ENCODE measurements at places on chromosomes 5 and 9. TPM values are rescaled to one million over a fixed set of nuclear protein-coding genes. Genes with fewer than 3 reads are reported as not detected.

GRCh38 chr5:100797861-100798260, 105.2 kb downstream of the ST8SIA4 start:
- DNase-seq: no peak

DNA sequence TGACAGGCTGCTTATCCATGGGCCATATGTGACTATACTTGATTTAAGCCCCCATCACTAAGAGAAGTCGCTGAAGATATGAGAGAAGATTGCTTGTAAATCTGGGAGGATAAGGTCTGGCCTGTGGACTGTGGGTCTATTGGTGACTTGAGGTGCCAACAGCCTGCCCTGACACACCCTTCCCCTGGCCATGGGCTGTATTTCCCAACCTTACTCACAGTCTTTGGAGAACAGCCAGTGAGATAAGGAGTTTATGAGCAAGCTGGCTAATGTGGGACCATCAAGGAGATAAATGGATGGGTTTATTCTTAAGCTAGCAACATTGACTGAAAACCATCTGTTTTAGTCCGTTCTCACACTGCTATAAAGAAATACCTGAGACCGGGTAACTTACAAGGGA, 231.3 kb downstream of the ZSWIM6 start:
- DNase-seq: no peak

DNA sequence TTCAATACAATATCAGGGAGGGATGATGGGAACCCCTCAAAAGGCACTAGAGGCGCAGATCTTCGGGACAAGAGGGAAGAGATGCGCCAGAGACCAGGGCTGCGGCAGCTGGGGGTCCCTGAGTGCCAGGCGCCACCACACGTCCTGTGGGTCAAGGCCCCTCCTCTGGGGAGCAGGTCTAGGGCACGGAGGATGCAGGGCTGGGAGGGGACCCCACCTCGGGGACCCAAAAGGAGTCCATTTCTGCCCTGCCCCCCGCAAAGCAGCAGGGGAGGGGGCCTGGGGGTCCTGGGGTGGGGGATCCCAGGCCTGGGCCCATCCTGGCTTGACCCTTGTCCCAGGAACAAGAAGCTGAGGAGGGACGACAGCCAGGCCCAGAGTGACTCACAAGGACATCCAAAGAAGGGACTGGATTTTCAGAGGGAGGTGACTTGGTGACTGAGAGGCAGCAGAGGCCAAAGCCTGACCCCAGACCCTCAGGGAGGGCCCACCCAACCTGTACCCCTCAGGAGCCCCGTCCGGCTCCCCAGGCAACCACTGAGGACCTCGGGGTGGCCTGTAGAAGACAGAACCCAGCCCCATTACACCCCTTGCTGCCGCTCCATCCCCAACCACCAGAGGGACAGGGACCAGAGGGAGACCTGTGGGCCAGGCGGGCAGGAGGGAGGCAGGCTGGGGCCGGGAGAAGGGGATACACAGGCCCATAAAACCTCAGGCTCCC, 54.2 kb downstream of the LRSAM1 start:
- DNase-seq: peak; percentile 73

- no peak for DNase-seq
Measured at GRCh38 chr9:120306561-120306960, 273.4 kb downstream of the CDK5RAP2 start.

DNA sequence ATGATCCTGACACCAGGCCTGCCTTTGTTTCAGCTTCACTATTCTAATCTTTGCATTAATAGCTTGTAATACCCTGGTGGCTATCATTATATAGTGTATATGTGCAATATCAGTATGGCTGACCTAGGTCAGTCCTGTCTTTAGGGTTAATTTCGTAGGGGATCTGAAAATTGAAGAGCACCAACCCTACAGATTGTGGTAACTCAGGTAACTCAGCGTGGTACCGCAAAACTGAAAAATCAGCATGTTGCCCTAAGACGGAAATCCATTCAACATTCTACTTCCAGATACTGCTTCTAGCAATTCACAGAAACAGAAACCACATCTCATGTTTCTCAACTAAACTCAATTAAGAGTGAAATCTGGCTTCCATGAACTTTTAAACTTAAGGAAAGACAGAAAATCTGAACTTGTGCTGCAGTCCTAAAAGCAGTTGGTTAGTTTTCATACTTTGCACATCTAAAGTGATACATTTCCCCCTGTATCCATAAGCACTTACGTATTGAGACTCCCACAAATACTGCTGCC, 78.3 kb downstream of the FNIP1 start:
- no peak for DNase-seq

DNA sequence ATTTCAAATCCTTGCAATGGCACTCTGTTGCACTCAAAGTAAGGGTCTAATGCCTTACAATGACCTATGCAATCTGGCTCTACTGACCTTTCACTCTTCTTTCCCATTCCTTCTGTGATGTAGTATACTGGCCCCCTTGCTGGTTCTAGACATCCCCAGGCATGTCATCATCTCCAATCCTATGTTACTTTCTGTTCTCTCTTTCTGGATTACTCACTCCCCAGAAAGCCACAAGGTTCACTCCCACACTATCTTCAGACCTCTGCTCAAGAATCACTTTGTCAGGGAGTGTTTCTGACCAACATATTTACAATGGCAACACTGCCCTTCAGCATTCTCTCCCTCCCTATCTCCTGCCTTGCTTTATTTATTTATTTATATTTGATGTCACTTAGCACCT, 802.2 kb upstream of the WWC1 start:
- DNase-seq: no peak

The ACER2 gene
- total RNA-seq: 8.9 TPM

The KCNMB1 gene
- 0.22 TPM for total RNA-seq

The C9 gene
- not detected for total RNA-seq

The SPINK13 gene
- not detected for total RNA-seq

The SLC36A2 gene
- total RNA-seq: 0.07 TPM

The RUFY1 gene
- total RNA-seq: 45.7 TPM

The FAM163B gene
- 0.39 TPM for total RNA-seq
